ENCODE measurements at places on chromosomes 12 and 14.

- no peak for DNase-seq
These were observed 31.4 kb downstream of the VWF start for GRCh38 chr12:6092784-6093722.

GRCh38 chr12:65602610-65603295, 221.5 kb upstream of the HMGA2 start:
- DNase-seq, result peak; percentile 30

- DNase-seq, result no peak
These were observed 9.2 kb downstream of the PTGES3 start for GRCh38 chr12:56678852-56679251.

DNA sequence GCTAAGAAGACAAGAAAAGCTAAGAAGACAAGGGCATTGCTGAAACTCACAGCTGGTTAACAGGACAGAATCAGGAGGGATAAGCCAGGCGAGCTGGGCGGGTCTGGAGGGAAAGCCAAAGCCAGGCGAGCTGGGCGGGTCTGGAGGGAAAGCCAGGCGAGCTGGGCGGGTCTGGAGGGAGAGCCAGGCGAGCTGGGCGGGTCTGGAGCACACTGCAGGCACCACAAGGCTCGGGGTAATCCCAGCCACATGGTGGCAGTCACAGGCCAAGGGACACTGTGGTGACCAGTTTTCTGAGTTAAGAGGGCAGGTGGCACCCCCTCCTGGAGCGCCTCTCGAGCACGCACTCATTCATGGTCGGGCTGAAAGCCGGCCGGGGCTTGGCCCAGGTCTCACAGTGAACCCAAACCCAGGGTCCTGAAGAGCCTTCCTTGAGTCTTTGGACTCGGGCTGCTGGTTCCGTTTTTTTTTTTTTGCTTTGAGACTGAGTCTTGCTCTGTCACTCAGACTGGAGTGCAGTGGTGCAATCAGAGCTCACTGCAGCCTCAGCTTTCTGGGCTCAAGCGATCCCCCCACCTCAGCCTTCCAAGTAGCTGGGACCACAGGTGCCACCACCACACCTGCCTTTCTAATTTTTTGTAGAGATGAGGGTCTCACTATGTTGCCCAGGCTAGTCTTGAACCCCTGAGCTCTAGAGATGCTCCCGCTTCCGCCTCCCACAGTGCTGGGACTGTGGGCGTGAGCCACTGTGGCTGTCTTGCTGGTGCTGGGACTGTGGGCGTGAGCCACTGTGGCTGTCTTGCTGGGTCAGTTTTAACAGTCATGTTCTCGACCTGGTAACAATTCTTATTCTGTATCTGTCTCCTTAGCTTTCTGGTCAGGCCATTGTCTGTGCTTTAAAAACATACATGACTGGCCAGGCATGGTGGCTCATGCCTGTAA, 40.2 kb downstream of the HSP90AA1 start:
- DNase-seq, result peak; percentile 68

GRCh38 chr12:67929384-67929772, 59.9 kb upstream of the IFNG-AS1 start:
- no peak for DNase-seq

- DNase-seq, result peak; percentile 63
These were observed 120.1 kb upstream of the FZD10 start for GRCh38 chr12:130041983-130042812.

DNA sequence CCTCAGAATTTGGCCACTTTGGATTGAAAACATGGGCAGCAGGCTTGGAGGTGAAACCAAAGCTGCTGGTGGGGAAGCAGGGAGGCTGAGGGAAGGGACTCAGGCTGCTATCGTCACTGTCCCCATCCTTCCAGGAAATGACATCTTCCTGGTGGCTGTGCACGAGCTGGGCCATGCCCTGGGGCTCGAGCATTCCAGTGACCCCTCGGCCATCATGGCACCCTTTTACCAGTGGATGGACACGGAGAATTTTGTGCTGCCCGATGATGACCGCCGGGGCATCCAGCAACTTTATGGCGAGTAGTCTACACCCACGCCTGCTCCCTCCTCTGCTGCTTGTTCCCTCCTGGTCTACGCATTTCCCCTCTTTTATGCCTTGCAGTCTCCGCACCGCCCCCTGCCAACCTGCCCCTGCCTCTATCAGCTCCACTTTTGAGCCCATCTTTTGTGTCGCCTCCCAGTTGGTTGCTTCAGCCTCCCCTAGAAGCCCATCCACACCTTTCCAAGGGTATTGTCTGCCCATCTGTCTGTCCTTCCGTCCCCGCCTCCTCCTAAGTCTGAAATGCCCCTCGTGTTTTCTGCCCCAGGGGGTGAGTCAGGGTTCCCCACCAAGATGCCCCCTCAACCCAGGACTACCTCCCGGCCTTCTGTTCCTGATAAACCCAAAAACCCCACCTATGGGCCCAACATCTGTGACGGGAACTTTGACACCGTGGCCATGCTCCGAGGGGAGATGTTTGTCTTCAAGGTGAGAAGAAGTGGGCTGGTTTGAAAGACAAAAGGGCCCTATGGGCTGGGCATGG, 6.9 kb downstream of the MMP14 start:
- no peak for DNase-seq

DNA sequence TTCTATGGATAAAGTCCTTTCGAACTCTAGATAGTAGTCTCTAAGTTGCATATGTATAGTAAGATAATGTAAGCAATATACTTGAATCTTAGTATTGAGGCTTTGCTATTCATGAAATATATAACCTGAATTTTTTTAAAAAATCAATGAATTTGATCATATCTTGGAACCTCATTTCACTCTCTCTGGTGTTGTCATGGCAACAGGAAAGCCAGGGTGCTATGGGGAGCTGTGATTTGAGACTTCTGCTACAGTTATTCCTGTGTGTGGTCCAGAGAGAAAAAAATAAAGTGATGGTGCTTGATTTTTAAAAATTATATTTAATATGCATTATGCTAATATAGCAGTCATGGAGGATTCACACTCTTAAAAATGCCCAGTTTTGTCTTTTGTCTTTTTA, 508.0 kb downstream of the SNAPC1 start:
- no peak for DNase-seq

DNA sequence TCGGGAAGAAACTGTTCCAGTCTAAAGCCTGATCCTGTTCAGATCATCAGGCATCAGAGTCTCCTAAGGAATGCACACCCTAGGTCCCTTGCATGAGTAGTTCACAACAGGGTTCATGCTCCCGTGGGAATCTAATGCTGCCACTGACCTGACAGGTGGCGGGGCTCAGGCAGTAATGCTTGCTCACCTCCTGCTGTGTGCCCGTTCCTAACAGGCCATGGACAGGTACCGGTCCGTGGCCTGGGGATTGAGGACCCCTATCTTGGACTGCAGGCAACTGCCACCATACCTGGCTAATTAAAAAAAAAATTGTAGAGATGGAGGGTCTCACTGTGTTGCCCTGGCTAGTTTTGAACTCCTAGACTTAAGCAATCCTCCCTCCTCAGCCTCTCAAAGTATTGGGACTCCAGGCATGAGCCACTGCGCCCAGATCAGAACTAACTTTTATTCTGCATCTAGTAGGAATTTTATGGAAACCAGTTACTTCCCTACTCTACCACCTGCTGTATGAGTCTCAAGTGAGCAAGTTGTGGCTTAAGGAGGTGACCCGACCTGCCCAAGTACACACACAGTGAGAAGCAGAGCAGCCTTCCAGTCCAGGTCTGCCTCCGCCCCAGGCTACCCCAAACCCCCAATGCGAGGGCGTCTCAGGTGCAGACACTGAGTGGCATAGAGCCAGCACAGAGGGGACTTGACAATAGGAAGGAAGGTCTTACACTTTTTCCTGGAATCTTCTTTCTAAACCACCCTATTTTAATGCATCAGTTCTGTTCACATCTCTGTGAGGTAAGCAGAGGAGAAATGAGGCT, 2.5 kb upstream of the PAPLN start:
- no peak for DNase-seq

GRCh38 chr14:55417955-55418354, 6.3 kb upstream of the ATG14 start:
- DNase-seq, result no peak

DNA sequence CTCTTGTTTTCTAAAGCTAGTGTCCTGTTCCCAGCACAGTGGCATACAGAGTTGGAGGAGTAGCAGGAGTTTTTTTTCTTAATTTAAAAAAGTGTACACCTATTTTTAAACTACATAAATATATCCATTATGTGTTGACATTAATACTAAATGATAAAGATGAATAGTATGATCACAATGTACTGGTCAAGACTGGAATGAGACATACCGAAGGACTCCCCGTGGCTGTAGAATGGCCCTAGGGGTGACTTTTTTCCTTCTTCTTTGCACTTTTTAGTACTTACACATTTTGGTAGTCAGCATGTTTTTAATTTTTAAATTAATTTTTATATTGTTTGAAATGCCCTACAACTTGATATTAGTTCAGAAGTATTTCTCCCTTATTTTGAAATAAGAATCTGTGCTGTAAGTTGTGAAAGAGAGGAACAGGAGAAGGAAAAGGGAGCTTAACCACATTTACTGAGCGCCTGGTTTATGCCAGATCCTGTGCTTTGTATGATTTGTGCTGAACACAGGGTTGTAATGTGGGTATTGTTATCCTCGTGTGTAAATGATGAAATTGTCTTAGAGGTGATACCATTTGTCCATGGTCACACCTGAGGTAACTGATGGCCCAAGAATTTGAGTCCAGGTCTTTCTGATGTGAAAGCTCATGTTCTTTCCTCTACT, 136.5 kb downstream of the TGFB3 start:
- no peak for DNase-seq

GRCh38 chr14:69658664-69659261, 47.4 kb downstream of the SUSD6 start:
- DNase-seq, result no peak

- no peak for DNase-seq
These were observed 596.3 kb upstream of the MGAT4C start for GRCh38 chr12:86852451-86852850.
